Glutamatergic neuron (in vitro differentiated cells): ENCODE measurements at places on chromosomes 1 and 21.

- no peak for DNase-seq
Measured at GRCh38 chr1:80966266-80966665, 834.5 kb upstream of the ADGRL2 start.

- DNase-seq: no peak
Measured at GRCh38 chr1:45327644-45328515, 1.2 kb downstream of the HPDL start.

DNA sequence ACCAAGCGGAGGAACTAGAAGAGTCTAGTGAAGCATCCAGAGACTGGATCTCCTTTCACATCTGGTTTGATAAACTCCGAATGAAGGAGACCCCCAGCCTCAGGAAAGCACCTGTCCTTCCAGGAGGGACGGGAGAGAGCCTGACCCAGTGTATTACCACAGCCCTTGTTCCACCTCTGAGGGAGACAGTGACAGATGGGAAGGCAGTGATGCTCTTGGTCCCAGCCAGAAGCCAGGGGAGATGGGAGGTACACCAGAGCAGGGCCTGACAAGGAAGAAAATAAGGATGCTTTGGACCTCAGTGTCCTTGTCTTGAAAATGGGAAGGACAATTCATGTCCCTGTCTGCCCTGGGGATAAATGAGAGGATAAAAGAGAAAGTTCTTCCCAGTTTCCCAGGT is 3.5 kb downstream of the KLHDC7A start:
- DNase-seq: no peak

DNA sequence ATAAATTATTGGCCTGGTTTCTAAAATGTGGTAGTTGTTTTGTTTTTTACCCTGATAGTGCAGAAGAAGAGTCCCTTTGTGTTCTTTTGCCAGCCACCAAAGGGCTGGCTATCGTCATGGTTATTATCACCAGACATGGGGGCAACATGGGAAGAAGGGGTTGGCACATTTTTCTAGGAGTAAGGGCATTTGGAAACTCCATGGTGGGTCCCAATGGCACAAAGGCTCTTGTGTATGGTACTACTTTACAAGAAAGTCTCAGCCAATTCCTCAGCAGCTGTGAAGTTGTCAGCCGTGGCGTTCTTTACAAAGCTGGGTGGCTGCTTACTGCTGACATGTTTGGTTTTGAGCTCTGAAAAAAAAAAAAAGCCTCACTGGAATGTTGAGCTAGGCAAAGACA is 330.4 kb upstream of the ESRRG start:
- DNase-seq: no peak

- no peak for DNase-seq
Measured at GRCh38 chr1:18784482-18784831, 75.0 kb downstream of the TAS1R2 start.

- no peak for DNase-seq
Measured at GRCh38 chr1:22792396-22793160, 81.9 kb downstream of the EPHB2 start.

DNA sequence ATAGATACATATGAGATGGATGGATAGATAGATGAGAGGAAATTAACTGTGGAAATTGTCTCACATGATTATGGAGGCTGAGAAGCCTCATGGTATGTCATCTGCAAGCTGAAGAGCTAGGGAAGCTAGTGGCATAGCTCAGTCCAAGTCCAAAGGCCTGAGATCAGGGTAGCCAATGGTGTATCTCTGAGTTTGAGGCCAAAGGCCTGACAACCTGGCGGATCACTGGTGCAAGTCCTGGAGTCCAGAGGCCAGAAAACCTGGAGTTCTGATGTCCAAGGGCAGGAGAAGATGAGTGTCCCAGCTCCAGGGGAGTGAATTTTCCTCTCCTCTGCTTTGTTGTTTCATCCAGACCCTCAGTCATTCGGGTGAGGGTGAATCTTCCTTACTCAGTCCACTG is 43.9 kb upstream of the SPOCD1 start:
- no peak for DNase-seq

DNA sequence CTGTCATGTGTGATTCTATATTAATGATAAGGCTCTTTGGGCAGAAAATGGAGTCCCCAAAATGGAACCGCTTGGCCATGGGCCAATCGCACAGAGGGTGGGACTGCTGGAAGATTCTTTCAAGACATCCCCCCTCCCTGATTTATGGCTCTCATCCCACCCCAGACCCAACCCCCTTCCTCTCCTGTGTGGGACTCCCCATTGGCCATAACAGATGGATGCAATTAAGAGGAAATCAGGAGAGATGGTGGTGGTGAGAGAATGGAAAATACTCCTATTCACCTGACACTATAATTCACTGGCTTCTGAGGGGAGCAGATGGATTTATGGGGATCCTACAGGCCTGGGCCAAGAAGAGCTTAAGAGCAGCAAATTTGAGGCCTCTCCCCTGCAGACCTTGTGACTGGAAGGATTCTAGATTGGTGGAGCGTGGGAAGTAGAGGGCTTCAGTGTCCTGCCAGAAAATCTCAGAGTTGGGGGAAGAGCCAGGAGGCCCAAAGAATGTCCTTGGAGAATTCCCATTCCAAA is 1.7 kb downstream of the IGFN1 start:
- DNase-seq: no peak

DNA sequence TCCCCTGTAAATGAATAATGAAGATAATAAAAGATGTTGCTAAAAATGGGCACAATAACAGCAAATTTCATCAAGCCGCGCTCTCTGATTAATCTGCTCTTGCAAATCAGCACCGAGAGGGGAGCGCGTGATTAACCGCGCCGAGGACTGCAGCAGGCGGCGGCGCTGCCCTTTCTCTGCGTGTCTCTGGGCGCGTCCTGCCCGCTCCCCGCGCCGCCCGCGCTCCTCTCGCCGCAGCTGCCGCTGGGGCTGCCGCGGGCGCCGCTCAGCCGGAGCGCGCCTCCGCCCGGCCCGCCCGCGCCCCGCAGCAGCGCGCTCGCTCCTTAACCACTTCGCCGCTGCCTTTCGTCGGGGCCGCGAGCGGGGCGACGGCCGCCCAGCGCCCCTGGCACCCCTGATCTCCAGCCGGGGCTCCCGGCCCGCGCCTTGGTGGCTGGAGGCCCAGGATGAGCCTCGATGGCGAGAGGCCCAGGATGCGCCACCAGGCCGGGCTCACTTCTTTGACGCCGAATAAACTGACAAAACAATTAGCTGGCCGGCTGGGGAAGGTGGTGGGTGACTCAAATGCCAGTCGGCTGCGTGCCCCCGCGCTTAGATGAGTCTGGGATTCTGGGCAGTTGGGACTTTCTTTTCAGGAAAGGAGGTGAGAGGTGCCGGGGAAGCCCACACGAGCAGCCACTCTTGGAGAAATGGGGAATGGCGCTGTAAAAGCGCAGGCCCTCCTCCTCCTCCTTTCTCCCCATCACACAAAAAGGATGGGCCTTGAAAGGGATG is 221.4 kb upstream of the PKN2 start:
- DNase-seq: peak; percentile 68

GRCh38 chr1:240244968-240245628 is 153.4 kb downstream of the FMN2 start:
- no peak for DNase-seq

DNA sequence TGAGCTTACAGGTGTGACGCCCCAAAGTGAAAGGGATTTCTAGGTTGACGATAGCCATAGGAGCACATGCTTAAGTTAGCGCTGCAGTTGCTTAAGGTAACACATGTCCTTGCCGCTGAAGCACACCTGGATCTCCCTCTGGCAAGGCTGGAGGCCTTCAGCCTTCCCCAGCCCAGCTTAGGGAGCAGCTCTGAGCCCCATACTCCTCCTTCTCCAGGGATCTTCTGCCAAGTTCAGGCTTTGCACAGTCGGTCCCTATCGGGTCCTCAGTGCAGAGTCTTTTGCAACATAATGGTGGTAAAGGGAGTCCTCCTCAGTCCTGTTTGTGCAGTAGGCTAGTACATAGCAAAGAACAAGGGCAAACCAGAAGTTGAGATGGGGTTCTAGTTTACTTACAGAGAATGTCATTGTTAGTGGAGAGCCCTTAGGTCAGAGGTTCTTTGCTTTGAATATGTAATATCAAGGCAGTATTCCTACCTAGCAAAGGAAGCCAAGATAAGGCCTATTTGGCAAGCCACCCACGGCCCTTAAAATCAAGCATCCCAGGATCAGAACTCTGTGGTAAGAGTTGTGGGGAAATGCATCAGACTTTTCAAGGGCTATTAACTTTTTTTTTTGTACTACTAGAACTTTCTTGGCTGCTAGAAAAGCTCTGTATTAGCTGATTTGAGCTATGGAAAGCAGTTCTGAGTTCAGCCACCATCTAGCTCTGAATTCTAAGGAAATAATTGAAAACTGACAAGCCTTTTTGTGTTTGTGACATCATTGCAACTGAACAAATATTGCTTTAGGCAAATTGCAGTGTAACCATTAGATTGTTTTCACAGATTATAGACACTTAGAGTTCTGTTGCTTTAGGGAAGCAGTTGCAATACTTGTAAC is 1.4 kb downstream of the EVA1C start:
- DNase-seq: no peak

DNA sequence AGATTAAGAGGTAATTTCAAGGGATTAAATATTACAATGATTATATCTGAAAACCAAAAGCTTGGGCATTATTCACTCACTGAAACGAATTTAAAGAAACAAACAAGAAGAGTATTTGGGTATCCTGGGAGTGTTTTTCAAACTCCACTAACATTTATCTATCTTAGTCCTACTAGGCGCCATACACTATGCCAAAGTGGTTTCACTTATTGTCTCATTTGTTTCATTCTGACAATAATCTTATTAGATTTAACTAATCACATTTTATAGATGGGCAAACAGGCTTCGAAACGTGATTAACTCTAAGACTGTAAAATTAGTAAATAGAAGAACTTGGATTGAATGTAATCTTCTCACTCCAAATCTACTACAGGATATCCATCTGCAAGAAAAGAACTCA is 25.4 kb downstream of the ASH1L start:
- no peak for DNase-seq

- DNase-seq: no peak
Measured at GRCh38 chr1:64280001-64280400, 76.6 kb downstream of the UBE2U start.

GRCh38 chr1:105997516-105997915 is 1059.0 kb upstream of the PRMT6 start:
- DNase-seq: no peak

DNA sequence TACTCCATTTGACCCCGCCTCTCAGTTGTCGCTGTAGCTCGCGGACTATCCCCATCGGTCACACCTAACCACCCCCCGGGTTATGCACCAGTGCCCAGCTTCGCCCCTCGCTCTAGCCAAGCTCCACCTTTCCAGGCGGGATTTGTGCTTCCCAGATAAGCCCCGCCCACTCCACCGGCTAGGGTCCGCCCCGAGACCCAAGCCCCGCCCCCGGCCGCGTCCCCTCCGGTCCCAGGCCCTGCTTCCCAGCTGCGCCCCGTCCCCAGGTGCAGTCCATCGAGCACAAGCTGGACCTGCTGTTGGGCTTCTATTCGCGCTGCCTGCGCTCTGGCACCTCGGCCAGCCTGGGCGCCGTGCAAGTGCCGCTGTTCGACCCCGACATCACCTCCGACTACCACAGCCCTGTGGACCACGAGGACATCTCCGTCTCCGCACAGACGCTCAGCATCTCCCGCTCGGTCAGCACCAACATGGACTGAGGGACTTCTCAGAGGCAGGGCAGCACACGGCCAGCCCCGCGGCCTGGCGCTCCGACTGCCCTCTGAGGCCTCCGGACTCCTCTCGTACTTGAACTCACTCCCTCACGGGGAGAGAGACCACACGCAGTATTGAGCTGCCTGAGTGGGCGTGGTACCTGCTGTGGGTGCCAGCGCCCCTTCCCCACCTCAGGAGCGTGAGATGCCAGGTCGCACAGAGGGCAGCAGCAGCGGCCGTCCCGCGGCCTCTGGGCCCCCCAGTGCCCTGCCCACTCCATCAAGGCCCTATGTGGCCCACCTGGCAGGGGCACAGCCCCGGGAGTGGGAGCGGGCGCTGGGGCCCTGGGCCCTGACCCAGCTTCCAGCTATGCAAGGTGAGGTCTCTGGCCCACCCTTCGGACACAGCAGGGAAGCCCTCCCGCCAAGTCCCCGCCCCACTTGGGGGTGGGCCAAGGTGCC is 23.9 kb downstream of the CITED4 start:
- no peak for DNase-seq

DNA sequence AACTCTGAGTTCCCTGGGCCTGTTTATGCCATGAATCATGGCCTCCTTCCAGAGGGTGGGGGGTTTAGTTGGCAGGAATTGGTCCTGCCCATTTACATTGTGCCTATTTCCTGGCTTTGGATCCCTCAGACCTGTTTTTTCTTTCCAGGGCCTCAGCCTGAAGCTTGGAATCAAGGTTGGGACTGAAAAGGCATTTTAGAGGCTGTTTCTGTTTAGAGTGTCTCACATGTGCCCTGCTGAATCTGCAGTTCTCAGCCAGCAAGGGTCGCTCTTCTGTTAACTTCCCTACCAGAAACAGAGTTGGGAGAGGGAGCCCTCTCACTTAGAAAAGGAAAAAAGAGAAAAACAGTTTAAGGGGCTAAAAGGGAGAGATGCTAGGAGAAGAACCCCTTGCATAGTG is 191.1 kb downstream of the PTPRC start:
- DNase-seq: no peak

DNA sequence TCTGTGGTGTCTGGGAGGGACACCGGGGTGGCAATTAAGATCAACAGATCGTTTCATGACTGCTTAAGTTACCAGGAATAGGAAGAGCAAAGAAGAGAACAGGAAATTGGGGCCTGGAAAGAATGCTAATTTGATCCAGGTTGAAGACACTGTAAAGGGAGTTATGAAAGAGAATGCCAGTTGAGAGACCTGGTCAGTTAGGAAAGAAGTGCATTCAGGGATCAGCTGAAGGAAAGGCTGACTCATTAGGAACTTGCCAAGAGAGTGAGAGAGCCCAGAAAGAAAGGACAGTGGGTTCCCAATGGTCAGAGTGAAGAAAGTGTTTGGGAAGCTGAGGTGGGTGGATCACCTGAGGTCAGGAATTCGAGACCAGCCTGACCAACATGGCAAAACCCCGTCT is 119.6 kb downstream of the UBE2U start:
- no peak for DNase-seq

DNA sequence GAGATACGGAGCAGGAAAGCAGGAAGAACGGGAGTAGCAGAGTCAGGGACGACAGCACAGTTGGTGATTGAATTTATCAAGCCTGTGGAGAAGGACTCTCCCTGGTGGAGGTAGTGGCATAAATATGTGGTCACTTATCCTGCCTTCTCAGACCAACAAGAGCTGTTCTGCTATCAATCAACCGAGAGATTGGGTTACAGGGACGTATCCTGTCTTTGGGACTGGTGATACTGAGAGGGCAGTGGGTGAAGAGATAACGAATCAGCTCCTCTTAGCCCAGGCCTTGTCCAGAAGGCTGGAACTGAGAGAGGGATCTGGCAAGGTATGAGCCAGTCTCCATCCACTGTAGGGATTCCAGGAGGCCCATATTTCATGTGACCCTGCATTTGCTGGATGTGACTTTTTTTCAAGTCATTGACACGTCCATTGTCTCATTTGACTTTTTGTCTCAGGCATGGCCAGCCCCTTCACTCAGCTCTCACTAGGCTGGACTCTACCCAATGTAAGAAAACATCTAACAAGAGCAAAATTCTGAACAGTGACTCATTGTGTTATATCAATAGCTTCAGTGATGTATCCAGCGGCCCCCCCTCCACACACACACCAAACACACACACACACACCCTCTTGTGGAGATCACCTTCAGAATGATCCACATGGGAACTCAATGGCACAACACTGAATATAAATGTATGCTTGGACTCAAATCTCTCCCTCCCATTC is 11.3 kb downstream of the C1orf116 start:
- DNase-seq: no peak
